NCI-H1048 (cell line): ENCODE measurements at places on chromosomes 2 and 18.
A peak's percentile ranks its signal among the peaks of the same experiment; 100 is the strongest.

GRCh38 chr18:63889626-63890025, 2.1 kb downstream of the SERPINB2 start:
- no peak for DNase-seq

DNA sequence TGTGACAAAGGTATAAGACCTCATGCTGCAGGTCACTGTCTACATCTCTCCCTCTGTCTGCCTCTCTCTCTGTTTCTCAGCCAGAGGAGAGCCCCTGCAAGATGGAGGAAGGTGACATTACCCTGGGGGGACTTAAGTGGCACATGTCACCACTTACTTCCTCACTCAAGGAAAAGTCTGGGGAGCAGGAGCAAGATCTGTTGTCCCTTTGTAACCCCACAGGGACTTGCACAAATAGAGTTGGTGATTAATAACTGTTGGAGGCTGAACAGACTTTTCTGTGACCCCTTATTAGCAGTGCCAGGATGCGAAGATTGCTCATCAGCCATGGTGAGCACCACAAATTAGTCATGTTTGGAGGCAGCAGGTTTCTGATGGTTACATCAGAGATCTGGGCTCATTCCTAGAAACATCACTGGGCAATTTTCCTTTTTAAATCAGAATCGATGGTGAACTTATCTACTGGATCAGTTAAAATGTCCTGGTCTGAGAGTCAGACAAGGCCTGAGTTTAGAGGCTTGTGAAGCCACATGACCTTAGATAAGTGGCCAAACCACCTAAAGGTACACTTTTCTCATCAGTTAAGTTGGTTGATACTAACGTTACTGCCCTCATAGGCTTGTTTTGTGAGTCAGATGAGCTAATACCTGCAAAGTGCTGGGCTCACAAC, 81.2 kb upstream of the LTBP1 start:
- DNase-seq: no peak

- peak; percentile 23 for DNase-seq
Observed at GRCh38 chr18:68796936-68797690, 767 bp upstream of the CCDC102B start.

DNA sequence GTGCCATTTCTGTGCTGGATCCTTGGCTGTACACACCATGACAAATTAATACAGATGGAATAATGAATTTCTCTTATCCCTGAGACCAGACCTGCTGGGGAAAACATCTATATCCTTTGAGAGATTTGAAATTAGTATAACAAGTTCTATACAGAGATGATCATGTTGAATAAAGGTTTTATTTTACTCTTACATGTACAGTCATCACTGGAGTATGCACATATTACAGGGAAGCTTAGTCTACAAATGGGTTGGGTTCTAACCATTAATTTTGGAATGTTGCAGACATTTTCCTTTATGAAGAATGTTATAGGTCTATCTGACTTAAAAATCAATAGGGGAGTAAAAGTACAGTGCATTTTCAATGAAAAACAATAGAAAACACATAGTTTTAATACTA, 29.9 kb upstream of the MMADHC start:
- DNase-seq: no peak

DNA sequence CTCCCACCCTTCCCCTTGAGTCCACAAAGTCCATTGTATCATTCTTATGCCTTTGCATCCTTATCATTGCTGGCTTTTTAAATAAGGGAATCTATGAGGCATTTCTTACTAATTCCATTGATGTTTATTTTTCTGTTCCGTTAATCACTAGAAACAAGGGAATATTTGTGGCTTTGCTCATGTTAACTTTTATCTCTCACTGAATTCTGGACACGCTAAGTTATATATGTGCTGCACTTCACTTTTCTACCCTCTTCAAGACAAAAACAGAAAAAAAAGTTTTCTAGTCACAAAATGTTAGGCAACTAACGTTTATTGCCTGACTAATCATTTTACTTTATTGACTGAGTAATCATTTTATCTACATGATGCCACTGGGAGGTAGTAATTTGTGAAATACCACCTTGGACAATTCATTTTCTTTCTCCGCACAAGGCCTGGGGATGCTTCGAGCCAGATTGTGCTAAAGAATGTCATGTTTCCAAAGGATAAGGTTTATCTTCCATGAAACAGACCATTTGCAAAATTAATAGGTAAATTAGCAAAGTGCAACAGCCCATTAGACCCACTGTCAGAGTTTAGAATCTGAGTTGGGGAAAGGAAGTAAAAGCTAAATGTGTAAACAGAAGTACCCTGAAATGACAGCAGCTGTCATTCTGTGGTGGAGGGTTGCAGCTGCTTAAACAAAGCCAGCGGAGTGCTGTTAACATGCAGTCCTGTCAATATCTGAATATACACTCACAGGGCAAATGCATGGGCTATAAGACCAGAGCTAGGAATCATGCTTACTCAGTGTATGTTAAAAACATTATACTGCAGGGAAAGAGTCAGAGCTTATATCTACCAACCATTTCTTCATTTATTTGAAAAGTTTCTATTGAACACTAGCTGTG, 658.7 kb downstream of the CNTNAP5 start:
- DNase-seq: no peak

GRCh38 chr18:74370115-74370514, 54.5 kb downstream of the C18orf63 start:
- DNase-seq: no peak

- no peak for DNase-seq
Observed at GRCh38 chr2:158214431-158214830, 112.8 kb downstream of the UPP2 start.

DNA sequence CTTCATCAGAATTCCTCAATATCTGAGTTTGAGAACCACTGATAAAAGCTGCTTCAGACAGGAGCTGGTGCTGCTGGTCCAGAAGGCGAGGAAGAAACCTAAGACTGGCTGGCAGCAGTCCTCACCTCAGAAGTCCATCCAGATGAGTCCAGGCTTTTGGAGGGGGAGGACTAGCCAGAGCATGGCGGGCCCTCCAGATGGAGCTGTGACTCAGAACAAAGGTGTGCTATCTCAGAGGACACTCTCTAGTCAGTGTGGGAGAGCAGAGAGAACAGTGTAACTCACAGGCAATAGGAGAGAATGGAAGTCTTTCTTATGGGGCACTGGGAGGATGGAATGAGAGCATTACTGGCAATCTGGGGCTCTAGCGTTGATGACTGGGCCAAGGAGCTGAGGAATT, 191.4 kb downstream of the NYAP2 start:
- DNase-seq: no peak

DNA sequence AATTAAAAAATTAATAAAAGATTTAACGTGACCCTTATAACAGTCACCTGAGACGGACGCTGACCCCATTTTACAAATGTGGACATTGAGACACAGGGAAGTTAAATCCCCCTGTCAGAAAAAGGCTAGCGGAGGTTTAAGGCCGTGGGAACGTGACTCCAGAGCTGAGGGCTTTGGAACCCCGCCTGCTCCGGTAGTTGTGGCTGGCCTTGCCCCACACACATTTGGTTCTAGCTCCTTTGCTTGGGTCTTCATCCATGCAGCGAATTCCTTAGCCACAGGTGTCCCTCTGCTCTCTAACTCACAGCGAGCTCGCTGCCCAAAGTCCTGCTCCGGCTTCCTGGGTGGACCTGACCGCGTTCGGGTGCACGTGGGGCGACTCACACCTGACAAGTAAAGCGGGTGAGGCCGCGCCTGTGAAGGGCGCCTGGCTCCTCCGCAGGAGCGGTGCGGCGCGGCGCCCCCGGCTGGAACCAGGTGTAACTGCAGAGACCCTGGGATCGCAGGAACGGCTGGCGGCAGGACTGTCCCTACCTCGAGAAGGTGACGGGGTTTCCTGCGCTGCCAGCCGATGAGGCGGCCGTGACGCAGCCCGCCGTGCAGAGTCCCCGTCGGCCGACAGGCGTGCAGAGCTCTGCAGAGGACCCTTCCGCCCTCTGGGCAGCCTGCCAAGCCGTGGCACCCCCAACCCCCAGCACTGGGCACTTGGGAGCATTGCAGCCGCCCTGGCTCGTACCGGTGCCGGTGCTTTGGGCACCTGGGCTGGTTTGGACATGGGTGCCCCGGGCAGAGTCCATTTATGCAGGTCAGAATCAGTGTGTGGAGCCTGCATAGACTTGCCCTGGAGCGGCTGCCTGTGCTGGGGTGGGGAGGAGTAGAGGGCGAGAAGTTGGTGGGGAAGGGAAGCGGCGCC, 2.4 kb upstream of the PROC start:
- no peak for DNase-seq
